ENCODE measurements at places on chromosomes 13 and 19. TPM values are rescaled to one million over a fixed set of nuclear protein-coding genes. Genes with fewer than 3 reads are reported as not detected.

The RFPL4AL1 gene
- polyA plus RNA-seq: not detected

The PLK5 gene
- not detected for polyA plus RNA-seq

The GGACT gene
- polyA plus RNA-seq: 8.4 TPM

The UPF3A gene
- 14.8 TPM for polyA plus RNA-seq

The NXNL1 gene
- not detected for polyA plus RNA-seq

The IGFL4 gene
- polyA plus RNA-seq: not detected

The FXYD1 gene
- 2.1 TPM for polyA plus RNA-seq

The CABP5 gene
- polyA plus RNA-seq: not detected

The ZNF625 gene
- 1.9 TPM for polyA plus RNA-seq

The SLC46A3 gene
- 35.5 TPM for polyA plus RNA-seq

The LPAR6 gene
- 150 TPM for polyA plus RNA-seq

The ERVV-1 gene
- not detected for polyA plus RNA-seq

The KLK3 gene
- not detected for polyA plus RNA-seq

The C13orf42 gene
- not detected for polyA plus RNA-seq

The LSM4 gene
- 118 TPM for polyA plus RNA-seq

The ZNF799 gene
- 3.7 TPM for polyA plus RNA-seq

The ZSWIM9 gene
- polyA plus RNA-seq: 0.29 TPM

The ZNF577 gene
- polyA plus RNA-seq: 4.4 TPM

The CARS2 gene
- polyA plus RNA-seq: 35.2 TPM

The NFIC gene
- polyA plus RNA-seq: 3.7 TPM

The CEACAM8 gene
- polyA plus RNA-seq: not detected

The C19orf81 gene
- polyA plus RNA-seq: not detected

The ARID3A gene
- polyA plus RNA-seq: 1.3 TPM

The MBD3L3 gene
- not detected for polyA plus RNA-seq

The RASIP1 gene
- polyA plus RNA-seq: 0.55 TPM

The ZNF549 gene
- polyA plus RNA-seq: 4.3 TPM

The CLEC4M gene
- polyA plus RNA-seq: not detected

The POLD1 gene
- polyA plus RNA-seq: 19.3 TPM

The RYR1 gene
- polyA plus RNA-seq: 0.07 TPM

The PTH2 gene
- not detected for polyA plus RNA-seq

All from CD4-positive, CD25-positive, alpha-beta regulatory T cell (primary cell).